ENCODE measurements at places on chromosomes 7 and 10.

DNA sequence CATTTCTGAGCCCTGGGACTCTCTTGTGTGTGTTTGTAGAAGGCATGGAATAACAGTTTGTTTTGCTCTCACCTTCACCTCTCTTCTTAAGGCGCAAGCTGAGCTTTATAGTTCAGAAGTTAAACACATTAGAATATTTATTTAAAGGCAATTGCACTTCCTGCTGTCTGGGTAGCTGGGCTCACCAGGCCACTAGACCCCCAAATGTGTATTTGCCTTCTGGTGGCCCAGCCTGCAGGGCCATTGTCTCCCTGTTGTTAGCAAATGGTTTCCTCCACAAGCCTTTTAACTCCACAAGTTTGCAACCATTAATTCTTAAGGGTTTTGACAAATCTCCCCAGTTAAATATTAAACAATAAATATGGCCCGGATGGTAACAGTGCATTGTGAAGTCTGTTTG is 31.1 kb upstream of the NEUROD6 start:
- DNase-seq, result no peak

- no peak for DNase-seq
Measured at GRCh38 chr7:424961-425793, 94.5 kb downstream of the PDGFA start.

GRCh38 chr10:108765794-108766193 is 1157.5 kb downstream of the XPNPEP1 start:
- DNase-seq, result no peak

DNA sequence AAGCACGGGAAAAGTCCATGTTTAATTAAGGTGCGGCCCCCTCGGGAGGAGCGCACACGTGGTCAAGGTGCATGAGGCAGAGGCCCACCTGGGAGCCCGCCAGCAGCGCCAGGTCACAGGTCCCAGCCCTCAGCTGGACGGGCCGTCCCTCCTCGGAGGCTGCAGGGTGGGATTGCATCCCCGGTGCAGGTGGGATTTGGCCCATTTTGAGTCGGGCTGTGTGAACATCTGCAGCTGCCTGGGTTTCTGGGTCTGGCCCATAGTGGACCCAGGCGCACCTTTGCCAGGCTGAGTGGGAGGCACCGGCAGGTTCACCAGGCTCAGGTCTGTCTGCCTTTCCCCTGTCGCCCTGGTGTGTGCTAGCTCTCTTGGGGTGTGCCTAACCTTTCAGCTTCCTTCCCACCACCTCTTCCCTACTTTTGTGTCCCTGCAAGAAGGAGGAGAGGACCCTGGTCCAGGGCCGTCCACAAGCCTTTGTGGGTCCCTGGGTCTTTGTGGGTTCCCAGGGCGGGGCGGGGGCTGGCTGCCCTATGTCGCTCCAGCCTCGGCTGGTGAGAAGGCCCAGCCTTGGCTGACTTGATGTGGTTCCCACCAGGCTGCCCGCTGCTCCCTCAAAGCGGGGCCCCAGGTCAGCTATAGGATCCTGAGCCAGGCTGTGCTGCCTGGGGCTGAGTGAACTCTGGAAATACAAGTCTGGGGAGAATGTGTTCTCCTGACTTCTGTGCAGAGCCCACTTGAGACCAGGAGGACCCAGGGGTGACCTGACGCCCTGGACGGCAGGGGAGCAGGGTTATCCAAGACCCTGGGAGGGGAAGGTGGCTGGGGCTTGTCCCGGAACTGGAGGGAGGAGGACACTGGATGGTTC is 186.7 kb upstream of the SHH start:
- DNase-seq, result no peak

DNA sequence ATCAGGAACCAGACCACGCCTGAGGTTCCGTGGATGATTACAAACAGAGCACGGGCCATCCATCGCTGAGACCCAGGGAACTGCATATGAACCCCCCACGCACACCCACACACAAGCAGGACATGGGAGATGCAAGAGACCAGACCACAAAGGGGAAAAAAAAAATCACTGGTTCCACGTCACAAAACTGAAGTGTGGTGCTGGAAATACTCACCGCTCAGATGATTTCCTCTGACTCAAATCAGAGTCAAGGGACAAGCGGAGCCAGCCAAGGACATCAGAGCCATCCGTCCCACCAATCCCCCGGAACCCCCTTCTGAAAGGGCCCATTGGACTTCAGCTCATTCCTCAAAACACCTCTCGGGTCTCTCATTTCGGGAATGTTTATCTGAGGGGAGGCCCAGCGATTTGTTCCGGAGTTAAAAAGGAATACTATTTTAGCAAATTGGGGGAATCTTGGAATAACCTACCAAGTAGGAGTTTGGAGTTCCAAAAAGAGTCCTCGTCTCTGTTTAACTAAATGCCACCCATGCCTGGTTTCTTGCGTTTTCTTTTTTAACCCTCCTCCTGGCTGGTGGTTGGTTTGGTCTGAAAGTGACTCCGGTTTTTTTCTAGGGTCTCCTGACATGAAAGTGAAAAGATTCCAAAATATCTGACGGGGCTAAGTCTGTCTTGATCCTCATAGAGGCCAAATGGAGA is 15.0 kb downstream of the SNX8 start:
- DNase-seq, result no peak

DNA sequence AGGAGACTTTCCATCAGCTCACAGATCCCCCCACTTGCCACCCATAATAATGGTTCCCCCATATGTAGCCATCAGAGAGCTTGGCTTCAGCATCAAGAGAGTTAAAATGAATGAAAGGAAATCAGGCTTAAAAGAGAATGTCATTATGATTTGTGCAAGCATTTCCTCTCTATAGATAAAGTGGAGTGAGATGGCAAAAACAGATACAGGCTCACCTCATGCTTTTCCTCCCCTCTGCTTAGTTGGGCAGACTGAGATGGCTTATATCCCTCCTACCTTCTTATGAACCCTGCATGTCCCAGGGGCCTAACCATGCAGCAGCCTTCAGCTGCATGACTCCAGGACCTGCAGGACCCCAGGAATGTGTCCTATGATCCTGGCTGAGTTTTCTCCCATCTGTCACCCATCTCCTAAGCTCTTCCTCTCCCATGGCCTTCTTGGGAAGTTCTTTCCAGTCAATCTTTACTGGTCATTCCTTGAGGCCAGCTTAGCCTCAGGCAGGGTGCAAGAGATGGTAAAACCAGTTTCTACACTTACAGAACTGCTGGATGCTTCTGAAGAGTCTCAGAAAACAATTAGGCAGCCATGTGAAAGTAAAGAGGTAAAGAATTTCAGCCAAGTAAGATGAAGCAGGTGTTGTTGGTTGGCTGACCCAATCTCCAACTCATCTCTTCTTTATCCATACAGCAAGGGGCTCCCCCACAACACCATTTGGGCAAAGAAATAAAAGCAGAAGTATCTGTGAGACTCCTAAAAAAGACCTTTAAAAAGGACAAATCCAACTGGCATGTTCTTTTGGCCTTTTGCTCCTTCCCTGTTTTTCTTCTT is 159.7 kb downstream of the RTKN2 start:
- no peak for DNase-seq

- DNase-seq, result peak; percentile 51
Measured at GRCh38 chr7:130127821-130128317, 57.5 kb downstream of the KLHDC10 start.

GRCh38 chr7:31065021-31065593 is 13.0 kb downstream of the ADCYAP1R1 start:
- no peak for DNase-seq

- DNase-seq, result no peak
Measured at GRCh38 chr7:139626817-139627216, 103.3 kb downstream of the CLEC2L start.

- no peak for DNase-seq
Measured at GRCh38 chr10:19077276-19077675, 28.7 kb downstream of the MALRD1 start.

- DNase-seq, result peak; percentile 17
Measured at GRCh38 chr10:24208661-24209431, at the start of gene KIAA1217. Gene KIAA1217, plus strand, starts transcription at chr10:24209138. Its CDS starts 56 bp downstream, at chr10:24209194.

- DNase-seq, result no peak
Measured at GRCh38 chr7:136869991-136870865, 1.8 kb downstream of the CHRM2 start.

DNA sequence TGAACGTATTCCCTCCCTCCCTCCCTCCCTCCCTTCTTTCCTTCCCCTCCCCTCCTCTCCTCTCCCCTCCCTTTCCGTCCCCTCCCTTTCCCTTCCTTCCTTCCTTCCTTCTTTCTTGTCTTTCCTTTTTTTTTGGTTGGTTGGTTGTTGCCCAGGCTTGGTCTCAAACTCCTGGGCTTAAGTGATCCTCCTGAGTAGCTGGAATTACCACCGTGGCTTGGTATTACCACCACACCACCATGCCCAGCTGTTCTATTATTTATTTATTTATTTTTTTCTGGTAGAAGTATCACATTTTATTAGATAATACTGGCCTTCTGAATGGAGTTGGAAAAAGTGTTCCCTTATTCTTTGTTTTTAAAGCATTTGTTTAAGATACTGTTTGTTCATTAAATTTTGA is 95.9 kb downstream of the PHF14 start:
- no peak for DNase-seq

- DNase-seq, result no peak
Measured at GRCh38 chr7:77877791-77878190, 79.2 kb downstream of the PHTF2 start.

- no peak for DNase-seq
Measured at GRCh38 chr10:6473430-6473829, 106.6 kb downstream of the PRKCQ start.

DNA sequence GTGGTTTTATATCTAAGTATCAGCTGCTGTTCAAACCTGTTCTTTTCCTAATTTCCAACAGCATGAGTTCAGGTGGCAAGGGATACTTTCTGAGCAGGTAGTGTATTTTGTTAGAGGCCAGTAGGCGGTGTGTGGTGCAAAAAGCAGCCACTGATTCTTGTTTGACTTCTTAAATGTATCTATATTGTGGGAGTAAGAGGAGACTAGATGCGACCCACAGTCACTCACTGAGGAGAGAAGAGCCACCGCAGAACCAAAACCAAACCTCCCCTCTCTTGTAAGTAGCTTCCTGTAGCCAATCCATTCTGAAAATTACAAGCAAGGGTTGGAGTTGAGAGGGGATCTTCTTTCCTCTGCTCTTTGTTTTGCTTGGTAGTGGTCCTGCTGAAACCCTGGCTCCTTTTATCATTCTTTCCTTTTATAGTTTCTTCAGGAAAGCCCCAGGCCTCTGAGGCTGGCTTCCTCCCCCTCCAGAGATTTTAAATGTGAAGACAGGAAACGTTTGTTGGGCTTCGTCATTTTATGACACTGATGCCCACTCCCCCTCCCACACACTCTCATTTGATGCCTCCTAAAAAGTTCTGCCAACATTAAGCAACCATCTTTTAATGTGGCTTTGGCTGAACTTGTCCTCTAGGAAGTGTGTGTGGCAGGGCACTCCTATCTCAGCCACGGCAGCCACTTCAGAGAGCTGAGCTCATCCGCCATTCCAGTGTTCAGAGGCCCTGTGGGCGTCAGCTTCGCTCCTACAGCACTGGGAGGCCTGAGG is 566.0 kb downstream of the SUGCT start:
- DNase-seq, result no peak

- DNase-seq, result no peak
Measured at GRCh38 chr10:123424537-123424936, 241.6 kb upstream of the GPR26 start.

GRCh38 chr10:53233749-53234148 is 461.2 kb upstream of the MBL2 start:
- no peak for DNase-seq

- DNase-seq, result no peak
Measured at GRCh38 chr7:101124376-101125056, 2.4 kb upstream of the SERPINE1 start.

GRCh38 chr7:36280840-36281812 is 108.5 kb upstream of the ANLN start:
- peak; percentile 40 for DNase-seq

GRCh38 chr7:114539575-114539974 is 125.0 kb downstream of the FOXP2 start:
- peak; percentile 27 for DNase-seq

Measured in fibroblast of skin of left quadriceps (primary cell).